Retinal pigment epithelial cell (primary cell): ENCODE measurements at places on chromosomes 4 and X.

DNA sequence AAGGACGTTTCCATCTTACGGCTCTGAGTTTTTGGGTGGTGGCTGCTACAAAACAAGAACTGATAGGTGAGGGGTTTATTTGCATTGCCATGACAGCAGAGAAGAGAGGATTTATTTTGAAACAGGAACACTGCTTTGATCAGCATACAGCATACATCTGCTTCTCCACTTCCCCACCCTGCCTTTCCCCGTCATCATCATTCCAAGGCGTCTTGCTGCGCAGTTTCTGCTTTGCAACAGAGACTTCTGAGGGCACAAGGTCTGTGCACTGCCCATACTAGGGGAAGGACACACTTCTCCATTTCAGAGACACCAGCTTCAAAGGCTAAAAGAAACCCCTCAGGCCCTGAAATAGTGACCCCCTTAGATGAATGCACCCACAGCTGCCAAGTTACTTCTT is 19.1 kb downstream of the STARD8 start:
- DNase-seq: no peak

DNA sequence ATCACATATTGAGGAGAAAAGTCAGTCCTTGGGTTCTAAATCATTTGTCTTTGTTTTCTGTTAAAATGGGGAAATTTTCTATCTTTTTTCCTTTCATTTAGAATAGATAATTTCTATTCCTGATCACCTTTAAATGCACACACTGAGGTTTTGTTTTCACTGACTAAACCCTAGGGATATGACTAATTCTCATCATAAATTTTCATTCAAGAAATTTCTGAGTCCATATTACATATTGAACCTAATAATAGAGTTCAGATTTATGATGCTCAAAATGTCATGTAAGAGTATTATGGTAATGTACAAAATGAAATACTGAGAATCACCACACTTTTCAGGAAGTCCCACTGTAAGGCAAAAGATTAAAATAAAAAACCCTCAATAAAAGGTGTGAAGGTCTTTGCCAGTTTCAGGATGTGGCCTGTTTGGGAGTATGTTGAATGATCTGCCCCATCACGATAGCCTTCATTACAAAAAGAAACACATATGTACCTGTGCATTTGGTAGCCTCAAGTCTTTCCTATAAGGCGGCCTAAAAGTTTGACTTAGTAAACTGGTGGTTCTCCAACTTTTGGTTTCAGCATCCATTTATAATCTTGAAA is 49.4 kb downstream of the LEF1 start:
- no peak for DNase-seq

- DNase-seq: no peak
Measured at GRCh38 chr4:91089178-91089577, 962.0 kb downstream of the CCSER1 start.

- DNase-seq: no peak
Measured at GRCh38 chrX:85544609-85545008, 165.1 kb upstream of the POF1B start.

GRCh38 chr4:168101026-168101425 is 8.7 kb downstream of the ANXA10 start:
- DNase-seq: no peak

DNA sequence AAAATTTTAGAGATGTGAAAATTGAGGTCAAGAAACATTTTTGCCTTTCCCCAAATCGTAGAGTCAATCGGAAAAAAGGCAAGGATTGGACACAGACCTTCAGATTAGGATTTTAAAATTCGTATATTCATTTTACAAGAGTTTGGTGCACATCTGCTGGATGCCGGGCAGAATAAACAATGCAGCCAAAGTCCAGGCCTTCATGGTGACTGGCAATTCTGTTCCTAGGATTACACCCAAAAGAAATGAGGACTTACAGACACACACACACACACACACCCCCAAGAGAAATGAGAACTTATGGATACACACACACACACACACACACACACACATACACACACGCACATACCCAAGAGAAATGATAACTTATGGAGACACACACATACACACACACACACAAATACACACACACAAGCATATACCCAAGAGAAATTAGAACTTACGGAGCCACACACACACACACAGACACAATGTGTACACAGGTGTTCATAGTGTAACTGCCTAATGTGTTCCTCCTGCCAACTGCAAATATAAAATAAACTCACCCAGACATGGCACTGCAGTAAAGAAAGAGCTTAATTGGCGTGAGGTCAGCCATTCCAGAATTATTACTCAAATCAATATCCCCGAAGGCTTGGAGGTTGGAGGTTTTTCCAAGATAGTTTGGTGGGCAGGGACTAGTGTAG is 165.7 kb upstream of the STS start:
- DNase-seq: no peak

DNA sequence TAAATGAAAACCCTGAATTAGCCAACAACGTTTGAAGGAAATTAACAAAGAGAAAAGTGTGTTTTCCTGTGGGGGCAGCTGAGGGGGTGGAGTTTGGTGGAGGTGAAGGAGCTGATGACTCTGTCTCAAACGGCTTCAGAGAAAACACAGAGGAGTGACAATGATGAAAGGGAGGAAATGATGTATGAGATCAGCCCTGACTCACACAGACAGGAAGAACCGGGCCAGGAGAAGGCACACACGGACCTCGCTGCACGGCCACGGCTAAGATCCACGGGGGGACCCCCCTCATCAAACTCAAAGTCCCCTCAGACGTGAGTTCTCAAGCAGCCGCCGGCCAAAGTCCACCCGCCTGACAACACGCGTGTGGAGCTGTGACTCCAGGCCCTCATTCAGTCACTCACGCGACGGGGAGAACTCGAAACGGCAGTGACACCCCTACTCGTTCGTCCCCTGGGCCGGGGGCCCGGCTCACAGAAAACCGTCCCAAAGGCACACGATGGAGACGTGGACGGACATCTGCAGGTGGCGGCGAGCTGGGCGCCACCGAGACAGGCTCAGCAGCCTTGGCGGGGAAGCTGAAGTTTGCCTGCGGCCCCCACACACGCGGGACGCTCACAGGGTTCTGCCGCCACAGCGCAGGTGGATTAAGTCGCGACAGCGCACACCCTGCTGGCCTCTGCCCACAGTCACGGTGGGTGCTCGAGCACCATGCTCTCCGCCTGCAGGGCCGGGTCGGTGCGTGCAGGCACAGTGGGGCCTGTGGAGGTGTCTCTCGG is 28.8 kb downstream of the PPP2R3B start:
- DNase-seq: no peak

GRCh38 chr4:152785639-152786615 is 6.2 kb downstream of the ARFIP1 start:
- DNase-seq: no peak

- peak; percentile 12 for DNase-seq
Measured at GRCh38 chrX:114344756-114345349, 239.0 kb upstream of the HTR2C start.

DNA sequence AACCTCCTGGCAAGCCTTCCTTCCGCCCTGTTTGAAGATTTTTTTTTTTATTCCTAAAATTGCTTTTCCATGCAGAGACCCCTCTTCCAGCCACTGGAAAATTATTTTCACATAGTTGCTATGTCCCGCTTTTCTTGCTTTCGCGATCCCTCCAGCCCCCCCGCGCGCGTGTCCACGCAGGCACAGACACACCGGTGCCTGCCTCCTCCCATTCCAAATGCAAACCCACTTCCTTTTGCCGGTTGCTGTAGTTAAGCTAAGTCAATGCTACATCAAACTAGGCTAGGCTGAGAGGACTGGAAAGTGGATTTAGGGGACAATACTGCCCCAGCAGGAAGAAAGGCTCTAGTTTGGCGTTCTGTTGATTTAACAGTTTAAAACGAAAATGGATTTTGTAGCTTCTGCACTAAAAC is 111.0 kb downstream of the DHX15 start:
- no peak for DNase-seq

DNA sequence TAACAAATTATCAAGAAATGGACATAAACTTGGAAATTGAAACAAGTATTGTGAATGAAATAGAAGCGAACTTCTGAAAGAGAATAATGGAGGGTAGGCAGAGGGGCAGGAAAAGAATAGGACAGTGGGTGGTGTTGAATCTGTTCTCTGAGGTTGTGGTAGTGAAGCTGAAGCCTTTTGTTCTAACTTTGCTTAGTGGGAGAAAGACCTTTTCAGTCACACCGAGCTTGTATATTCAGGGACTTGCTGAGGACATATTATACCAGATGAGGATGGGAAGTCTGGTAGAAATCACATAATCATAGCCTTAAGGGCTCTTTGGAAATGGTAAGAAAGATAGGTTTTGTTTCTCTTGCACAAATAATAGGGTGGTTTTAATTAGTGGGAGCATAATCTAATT is 115.4 kb upstream of the NDST4 start:
- DNase-seq: no peak
